Stimulated activated CD8-positive, alpha-beta memory T cell treated with anti-CD3 and anti-CD28 coated beads, Interleukin-7, amount 100 ng/mL, for 1 hour (primary cell): ENCODE measurements at places on chromosomes 16 and 17.

GRCh38 chr16:88677721-88678120 is 8.6 kb downstream of the SNAI3 start:
- no peak for DNase-seq

DNA sequence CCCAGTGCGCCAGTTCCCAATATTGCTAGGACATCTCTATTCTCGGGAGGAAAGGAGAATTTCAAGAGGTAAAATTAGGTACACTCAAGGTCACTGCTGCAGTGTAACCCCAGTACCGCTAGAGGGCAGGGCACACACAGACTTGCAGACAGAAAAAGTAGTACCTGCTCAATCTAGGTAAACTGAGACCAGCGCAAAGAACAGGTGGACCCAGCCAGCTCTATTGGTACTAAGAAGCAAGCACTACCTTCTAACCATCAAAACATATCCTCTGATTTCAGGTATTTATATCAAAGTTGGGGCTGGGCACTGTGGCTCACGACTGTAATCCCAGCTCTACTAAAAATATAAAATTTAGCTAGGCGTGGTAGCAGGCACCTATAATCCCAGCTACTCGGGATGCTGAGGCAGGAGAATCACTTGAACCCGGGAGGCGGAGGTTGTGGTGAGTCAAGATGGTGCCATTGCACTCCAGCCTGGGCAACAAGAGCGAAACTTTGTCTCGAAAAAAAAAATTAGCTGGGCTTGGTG is 3.6 kb upstream of the WDR81 start:
- DNase-seq = peak; percentile 39

GRCh38 chr17:73657473-73658116 is 13.3 kb upstream of the SDK2 start:
- no peak for DNase-seq

GRCh38 chr17:37769050-37769449 is 24.2 kb upstream of the HNF1B start:
- DNase-seq = no peak

DNA sequence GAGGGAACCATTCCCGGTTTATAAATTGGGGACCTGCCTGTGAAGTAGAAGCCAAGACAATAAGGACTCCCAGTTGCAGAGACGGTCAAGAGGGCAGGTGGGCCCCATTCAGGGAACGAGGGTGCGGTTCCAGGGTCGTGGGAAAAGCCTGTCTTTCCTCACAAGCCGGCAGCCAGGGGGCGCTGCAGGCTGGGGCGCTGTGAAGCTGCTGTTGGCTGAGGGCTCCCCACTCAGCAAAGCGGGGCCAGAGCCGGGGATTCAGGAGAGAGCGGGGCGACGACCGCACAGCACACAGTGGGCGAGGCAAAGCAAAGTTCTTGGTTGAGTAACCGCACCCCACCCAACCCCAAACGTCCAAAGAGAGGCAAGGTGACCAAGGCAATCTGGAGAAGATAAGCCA is 24.9 kb downstream of the CDRT15 start:
- no peak for DNase-seq

DNA sequence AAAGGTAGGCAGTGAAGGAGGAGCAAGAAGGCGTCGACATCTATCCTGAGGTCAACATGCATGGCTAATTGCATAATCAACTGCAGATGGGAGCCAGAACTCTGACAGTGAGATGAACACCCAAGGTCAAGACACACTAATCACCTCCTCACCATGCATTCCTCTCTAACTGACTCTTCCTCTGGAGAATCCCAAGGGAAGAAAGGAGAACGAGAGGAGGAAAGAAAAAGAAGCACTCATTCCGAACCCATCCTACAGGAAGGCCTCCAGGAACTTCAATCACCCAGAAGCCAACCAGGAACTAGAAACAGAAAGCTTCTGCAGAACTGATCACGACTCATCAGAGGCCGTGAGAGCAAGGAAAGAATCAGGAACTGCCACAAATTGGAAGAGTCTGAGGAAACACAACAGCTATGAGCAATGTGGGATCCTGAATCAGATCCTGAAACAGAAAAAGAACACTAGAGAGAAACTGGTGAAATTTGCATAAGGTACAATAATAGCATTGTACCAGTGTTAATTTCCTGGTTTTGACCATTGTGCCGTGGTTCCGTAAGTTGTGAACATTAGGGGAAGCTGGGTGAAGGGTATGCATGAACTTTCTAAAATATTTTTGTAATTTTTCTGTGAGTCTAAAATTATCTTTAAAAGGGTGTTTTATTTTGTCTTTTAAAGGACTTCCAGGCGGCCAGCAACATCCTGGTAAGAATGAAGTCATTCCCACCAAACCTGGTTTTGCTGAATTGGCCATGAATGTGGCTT is 10.0 kb upstream of the BEAN1 start:
- DNase-seq = no peak

GRCh38 chr17:32755045-32755805 is 121.7 kb downstream of the MYO1D start:
- DNase-seq = no peak

- DNase-seq = no peak
Measured at GRCh38 chr16:10938321-10938720, 3.9 kb downstream of the DEXI start.

GRCh38 chr16:20844588-20844987 is 38.3 kb downstream of the REXO5 start:
- no peak for DNase-seq

- DNase-seq = no peak
Measured at GRCh38 chr17:29789196-29790170, 140.5 kb downstream of the SSH2 start.

GRCh38 chr16:48583075-48584065 is 26.6 kb downstream of the N4BP1 start:
- DNase-seq = no peak

DNA sequence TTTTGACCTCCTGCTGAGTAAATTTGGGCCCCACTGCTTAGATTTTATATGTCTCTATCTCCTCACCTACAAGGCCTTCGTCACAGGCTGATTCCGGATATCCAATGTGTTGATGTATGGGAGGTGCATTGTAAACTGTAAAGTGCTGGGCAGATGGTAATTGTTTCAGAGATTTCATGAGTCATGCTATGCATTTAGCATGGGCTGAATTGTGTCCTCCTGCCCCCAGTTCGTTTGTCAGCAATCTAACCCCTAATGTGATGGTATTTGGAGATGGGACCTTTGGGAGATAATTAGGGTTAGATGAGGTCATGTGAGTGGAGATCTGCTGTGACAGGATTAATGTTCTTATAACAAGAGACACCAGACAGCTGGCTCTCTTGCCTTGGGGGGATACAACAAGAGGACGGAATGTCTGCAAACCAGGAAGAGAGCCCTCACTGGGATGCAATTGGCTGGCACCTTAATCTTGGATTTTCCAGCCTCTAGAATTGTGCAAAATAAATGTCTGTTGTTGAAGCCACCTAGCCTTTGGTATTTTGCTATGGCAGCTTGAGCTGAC is 101.8 kb upstream of the NLRP1 start:
- DNase-seq = no peak

DNA sequence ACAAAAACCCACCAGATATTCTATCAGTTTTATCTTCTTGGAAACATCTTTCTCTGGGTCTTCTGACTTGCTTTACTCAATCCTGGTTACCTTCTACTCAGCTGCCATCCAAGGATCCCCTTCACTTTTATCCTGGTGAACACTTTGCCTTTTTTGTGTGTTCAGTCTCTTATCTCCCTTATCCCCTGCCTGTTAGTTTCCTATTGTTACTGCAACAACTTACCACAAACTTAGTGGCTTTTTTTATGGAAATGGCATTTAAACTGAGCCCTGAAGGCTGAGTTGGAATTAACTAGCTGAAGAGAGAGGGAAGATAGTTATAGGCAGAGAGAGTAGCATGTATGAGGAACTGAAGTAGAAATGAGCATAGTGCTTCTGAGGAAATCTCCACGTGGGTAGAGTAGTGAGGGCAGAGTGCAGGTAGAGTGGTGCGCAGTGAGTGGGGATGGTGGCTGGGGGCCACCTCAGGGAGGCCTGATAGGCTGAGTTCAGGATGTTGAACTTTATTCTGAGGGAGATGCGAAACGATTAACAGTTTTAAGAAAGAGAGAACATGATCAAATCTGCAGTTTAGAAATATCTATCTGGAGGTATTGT is 26.3 kb downstream of the TANGO6 start:
- DNase-seq = no peak

DNA sequence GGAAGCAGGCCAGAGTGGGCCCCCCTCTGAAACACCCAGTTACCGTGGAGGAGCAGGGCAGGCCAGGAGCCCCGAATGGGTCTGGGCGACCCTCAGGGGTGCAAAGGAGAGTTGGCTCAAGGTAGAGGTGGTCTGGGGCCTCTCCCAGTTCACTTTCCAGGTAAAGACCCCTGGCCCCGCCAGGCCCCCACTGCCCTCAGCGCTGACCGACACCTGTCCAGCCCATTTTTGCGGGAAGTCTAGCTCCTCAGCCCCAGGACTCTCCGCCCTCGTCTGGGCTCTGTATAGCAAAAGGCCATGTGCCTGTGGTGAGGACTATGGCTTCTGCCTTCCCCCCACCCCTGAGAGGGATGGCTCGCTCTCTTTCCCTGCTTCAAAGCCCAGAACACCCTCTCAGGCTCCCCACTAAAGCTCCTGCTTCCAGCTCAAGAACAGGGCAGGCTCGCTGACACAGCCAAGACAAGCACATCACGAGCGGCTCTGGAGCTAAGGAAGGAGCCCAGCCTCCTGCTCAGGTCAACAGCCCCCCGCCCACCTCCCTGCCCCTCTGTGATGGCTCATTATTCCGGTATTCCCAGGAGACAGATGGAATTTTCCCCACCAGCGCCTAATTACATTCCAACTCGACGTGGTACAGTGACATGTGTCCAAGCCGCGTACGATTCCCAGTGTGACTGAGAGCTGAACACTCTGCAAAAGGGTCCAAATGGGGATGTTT is 59.4 kb downstream of the RTN4RL1 start:
- DNase-seq = no peak

- DNase-seq = no peak
Measured at GRCh38 chr16:57711-58110, 4.1 kb downstream of the SNRNP25 start.

DNA sequence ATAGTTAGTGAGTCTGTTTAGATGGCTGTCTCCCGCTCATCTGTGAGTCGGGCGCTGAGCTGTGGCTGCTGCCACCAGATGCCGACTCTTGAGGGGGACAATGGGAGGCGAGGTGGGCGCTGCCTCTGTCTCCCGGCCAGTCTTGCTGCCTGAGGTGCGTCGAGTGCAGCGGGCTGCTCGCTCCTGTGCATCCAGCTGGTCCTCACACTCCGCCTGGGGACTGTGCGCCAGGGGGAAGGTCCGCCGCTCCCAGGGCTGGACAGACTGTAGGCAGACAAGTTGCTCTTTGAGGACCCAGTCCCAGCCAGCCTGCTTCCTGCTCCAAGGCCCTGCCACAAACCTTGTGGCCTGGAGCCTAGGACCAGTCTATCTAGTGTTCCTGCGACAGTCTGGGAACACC is 32.4 kb downstream of the STH start:
- DNase-seq = no peak

DNA sequence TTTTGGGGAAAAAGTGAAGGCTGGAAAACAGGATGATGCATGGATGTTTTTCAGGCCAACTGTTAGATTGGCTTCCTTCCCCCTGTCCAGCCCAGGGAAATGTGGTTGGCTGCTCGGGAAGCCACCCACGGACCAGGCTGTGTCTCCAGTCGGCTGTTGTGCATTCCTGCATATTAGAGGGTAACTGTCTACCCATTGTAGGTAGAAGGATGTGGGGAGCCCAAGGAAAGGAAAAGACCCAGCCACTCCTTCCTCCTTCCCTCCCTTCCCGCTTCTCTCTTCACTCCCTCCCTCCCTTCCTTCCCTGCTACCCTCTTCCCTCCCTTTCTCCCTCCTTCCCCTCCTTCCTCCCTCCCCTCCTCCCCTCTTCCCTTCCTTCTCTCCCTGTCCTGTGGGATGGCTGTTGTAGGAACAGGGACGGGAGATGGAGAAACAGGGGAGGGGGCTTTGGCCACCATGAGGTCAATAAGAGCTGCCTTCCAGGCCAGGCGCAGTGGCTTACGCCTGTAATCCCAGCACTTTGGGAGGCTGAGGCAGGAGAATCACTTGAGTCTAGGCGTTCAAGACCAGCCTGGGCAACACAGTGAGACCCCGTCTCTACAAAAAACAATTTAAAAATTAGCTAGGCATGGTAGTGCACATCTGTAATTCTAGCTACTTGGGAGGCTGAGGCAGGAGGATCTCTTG is 16.9 kb downstream of the SYT17 start:
- no peak for DNase-seq

DNA sequence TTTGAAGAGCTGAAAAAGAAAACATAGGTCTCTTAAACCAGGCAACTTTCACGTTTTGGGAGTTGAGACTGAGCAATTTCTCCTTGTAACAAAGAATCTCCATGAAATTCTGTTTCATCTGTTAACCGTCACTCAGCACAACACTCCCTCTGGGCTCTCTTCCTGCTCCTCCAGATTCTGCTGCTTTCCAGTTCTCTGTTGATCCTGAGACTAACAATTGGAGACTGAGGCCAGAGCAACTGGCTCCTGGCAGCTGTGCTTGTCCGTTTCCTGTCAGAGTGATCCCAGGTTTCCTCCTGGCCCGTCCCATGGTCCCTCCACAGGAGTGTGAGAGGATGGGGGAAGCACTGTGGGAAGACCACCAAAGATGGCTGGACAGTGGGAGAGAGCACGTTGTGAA is 32.5 kb downstream of the IST1 start:
- no peak for DNase-seq

GRCh38 chr16:89080196-89080853 is 13.3 kb upstream of the ACSF3 start:
- DNase-seq = no peak

DNA sequence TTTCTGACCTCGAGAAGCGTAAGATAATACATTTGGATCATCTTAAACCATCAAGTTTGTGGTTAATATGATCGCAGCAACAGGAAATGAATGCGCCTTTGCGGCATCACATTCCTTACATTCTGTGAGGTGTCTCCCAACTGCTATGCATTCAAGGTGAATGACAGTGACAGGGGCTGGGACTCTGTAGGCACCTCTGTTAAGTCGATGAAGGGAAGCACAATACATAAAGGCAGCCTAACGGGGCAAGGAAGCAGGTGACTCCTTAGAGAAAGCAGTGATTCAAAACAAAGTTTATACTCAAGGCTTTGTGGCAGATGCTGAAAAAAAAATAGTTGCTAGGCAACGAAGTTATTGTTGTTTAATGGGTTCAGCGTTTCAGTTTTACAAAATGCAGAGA is 21.6 kb upstream of the EVPL start:
- DNase-seq = no peak

DNA sequence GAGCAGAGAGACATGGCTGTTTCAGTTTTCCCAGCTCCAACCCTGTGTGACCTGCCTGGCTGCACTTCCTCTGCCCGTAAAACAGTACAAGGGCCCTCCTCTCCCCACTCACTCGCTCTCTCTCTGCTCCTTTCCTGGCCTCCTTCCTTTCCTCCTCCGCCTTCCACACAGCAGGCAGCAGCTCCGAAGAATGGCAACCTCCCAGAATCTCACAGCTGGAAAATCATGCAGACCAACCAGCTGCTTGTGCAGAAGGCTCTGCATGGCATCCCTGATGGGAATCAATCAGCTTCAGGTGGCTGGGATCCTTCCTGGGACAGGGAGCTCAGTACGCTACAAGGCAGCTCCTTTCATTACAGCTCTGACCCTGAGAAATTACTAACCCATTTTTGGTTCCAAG is 27.4 kb downstream of the TMEM132E start:
- DNase-seq = no peak
